ENCODE measurements at places on chromosomes 5 and 9.
A peak's percentile ranks its signal among the peaks of the same experiment; 100 is the strongest.

DNA sequence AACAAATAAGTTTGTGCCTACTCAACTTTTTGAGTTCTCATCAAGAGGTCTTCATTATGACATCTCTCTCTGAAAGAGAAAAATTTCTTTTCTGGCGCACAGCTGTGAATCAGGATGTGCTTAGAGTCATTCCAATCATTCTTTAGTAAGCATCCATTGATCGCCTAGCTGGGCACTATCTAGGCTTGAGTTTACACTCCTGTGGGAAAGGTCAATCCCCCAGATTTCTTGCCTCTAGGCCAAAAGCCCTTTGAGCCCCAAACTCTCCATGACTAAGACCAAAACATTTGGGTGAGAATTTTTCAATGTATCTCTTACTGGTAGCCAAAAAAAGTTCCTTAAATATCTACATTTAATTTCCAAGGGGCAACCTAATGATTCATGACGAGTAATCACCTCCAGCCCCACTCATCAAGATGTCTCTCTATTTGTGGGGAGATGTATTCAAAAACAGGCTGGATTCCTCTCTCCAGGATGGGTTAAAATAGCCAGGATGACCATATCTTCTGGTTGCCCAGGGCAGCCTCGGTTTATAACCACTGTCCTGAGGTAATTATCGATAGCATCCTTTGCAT lies 101.7 kb downstream of the GNA14 start:
- DNase-seq, result no peak

DNA sequence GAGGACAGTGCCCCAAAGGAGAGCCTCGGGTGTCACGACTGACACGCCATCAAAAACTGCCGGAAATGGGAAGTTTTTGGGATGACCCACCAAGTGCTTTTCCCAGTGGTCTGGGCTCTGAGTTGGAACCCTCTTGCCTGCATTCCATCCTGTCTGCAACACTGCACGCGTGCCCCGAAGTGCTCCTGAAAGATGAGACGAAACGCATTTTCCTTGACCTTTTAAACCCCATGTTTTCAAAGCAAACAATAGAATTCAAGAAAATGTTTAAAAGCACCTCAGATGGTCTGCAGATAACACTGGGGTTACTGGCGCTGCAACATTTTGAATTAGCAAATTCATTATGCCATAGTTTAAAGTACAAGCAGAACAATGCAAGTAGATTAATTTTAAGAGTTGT lies 92.9 kb downstream of the ANKRD18A start:
- DNase-seq, result no peak

DNA sequence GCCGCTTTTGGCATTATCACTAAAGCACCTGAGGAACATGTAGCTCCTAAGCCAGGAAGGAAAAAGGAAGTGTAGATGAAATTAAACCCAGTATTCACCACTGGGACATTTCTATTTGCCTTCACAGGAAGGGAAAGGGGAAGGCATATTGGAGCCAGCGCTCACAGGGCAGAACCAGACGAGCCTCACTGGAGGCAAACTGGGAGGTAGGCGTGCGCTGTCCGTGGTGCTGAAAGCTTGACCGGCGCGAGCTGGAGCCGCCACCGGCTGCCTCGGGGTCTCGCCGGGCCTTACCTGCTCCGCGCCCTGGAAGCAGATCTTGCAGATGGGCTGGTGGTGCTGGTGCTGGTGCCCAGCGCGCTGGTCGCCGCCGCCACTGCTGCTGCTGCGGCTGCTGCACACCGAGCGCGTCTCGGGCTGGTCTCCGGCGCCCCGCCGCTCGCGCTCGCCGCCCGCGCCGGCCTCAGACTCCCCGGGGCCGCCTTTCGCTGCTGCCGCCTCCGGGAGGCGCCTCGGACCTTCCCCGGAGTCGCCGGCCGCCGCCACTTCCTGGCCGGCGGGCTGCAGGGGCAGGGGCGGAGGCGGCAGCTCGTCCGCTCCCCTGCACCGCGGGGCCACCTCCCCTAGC lies 732 bp downstream of the MARCHF11 start:
- DNase-seq, result peak; percentile 51

- no peak for DNase-seq
Observed at GRCh38 chr9:84068872-84069271, 88.3 kb downstream of the RMI1 start.

DNA sequence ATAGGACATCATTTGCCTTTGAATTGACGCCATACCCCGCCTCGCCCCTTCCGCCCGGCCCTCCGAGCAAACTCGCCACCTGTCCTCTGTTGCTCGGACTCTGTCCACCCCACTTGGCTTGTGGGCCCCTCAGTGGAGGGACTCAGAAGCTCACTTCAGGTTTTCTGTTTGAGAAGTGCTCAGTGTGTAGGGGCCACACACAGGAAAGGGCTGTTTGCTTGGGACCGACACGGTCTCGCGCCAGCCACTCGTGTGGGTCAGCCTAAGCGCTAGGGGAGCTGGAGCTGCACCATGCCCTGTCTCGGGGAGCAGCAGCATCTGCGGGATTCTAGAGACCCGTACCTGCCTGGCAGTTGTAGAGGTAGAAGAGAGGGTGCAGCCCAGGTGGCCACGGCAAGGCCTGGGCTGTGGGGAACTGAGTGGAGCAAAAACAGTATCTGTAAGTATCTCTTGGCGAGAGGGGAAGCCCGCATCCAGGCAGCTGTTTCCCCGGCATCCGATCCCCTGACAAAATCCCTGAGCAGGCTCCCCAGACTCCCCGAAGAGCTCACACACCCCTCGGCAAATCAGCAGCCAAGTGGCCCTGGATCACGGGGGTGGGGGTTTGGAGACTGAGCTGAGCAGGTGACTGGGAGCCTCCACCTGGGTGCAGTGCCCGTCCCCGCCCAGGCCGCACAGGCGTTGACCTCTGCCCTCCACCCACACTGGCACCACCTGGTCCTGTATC lies 52.2 kb downstream of the COL5A1 start:
- no peak for DNase-seq

GRCh38 chr9:134413890-134414623 lies 87.8 kb downstream of the RXRA start:
- peak; percentile 86 for DNase-seq

DNA sequence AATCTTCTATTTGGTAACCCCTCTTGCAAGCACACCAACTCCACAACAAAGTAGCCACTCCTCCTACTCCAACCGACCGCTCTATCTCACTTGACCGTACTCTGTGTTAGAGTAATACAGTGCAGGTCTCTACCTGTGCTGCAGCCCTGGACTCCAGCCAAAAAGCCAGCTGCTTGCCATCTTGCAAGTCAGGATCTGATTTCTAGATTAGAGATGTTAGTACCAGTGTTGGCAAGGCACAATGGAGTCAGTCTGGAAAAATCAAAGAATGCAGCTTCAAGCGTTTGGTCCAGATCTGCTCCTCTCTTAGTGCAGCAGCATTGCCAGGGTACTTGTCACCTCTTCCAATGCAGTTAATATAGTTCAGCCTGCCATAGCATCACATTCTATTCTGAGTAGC lies 477.6 kb downstream of the ZSWIM6 start:
- DNase-seq, result no peak

- DNase-seq, result no peak
Observed at GRCh38 chr9:125323615-125324014, 62.0 kb downstream of the GAPVD1 start.

GRCh38 chr9:138011951-138012500 lies 134.4 kb downstream of the CACNA1B start:
- DNase-seq, result no peak

GRCh38 chr9:130041648-130042405 lies 1.2 kb downstream of the FNBP1 start:
- DNase-seq, result no peak

DNA sequence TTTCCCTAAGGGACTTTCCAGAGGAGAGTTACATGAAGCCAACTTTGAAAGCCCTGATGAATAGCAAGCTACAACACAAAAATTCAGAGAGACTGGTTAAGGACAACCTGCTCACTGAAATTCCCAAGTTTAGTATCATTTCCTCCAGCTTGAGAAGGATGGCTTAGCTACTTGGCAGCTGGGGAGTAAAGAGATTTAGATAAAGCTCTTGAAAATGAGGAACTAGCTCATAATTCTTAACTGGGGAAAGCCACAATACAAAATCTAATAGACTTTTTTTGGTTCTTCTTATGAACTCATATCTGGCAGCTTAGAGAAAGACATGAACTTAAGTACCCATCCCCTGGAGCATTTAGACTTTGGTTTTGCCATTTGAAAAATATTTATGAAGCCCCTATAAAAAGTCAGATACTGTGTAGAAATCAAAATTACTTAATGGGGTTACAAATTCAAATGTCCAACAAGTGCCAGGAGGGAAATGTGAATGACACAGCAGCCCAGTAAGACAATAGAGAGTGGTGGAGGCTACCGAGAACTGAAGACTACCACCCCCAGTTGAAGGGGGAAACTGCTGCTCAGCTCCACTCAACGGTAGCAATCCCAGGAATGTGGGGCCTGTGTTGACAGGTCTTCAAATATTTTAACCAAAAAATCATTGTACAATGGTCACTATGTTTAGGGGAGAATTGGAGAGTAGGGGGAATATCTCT lies 79.4 kb upstream of the ADRB2 start:
- peak; percentile 15 for DNase-seq

DNA sequence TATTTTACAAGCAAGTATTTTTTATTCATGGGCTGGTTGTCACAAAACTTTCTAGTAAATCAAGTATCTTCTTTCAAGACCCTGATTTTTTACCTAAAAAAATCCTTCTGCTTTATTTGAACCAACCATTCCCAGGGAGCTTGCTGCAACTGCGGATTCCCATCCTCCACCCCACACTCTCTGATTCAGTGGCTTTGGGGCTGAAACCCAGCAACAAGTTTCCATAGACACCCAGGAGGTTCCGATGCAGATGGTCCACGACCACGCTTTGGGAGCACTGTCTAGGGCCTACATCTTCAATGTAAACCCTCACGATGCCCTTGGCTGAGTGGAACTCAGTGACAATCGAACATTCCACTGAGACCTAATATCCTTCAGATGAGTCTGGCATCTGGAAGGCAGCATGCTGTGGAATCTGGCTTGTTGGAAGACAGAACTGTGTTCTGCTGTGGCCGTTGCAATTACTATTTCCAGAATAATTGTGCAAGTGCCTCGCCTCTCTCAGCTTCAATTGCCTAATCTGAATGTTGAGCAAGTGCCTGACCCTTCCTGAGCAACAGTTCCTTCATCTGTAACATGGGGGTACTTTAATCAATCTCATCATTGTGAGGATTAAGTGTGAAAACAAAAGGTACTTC lies 105.1 kb downstream of the INSYN2B start:
- DNase-seq, result peak; percentile 72

GRCh38 chr5:23001120-23001519 lies 148.0 kb upstream of the CDH12 start:
- no peak for DNase-seq

DNA sequence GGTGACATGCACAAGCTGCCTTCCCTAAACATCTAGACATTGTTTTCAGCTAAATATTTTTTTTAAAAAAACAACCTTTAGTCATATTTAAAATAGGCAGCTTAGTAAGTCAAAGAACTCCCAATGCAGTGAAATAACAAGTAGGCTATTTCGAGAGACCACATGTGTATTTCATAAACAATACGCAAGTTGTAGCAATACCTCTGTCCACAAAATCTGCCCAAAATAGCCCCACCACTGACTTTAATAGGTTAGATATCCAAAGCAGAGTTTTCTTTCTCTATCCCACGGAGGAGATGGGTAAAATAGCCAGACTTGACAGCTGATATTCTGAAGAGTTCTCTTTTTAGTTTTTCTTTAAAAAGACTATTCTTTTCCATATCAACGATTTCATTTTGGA lies 1.2 kb downstream of the SLC24A2 start:
- DNase-seq, result no peak

- DNase-seq, result peak; percentile 85
Observed at GRCh38 chr9:97555164-97555563, 53.7 kb downstream of the TMOD1 start.

GRCh38 chr5:55530669-55531068 lies 4.1 kb downstream of the PLPP1 start:
- no peak for DNase-seq

- DNase-seq, result no peak
Observed at GRCh38 chr9:131447600-131447999, 53.7 kb downstream of the PRRC2B start.

DNA sequence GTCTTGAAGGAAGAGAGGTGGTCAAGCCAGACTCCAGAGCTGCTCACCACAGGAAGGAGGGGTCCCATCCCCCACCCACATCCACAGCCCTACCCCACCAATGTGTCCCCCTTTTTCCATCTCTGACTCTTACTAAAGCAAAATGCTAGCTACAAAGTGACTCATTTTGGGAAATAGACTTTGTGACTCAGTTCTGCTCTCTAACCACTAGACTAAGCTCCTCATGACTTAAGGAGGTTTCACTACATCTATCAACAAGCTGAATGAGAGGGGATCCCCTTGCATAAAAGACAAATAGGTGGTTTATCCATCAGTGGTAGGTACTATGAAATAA lies 35.1 kb upstream of the ADRB2 start:
- DNase-seq, result peak; percentile 68

- DNase-seq, result no peak
Observed at GRCh38 chr9:93268551-93269314, 84.8 kb downstream of the WNK2 start.

DNA sequence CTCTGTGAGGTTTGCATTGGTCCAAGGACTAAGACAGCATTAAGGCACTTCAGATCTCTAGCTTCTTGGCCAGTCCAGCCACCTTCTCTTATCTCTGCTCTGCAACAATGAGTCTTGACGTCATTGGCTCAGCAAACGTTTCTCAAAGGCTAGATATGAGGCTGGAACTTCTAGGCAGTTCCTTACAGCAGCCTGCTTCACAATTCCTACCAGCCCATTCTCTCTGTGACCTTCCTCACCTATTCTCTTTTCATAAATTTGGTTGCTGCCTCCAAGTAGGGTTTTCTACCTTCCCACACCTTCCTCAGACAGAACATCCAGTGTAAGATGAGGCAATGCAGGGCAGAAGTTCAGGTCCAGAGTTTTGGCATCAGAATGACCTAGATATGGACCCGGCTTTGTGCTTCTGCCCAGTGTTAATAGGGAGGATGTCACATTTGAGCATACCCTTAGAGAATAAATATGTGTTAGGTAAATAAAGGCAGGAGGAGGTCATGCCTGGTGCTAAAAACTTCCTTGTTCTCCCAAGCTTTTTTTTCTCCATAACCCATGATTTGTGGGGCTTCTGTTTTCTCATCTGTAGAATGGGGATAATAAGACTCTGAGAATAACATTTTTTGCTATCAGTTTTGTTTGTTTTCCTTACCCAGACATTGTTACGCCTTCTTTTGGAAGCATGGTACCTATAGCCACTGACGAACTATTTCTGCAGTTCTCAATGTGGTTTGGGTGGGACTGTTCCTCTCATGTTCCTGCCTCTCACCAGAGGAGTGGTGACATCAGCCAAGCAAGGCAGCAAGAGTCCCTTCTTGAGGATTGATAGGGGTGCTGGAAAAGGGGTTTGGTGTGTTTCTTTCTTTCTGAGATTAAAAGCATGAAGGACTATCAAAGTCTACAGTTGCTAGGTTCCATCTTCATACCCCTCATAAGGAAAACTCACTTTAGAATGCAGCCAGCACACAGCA lies 220.6 kb upstream of the TRIM32 start:
- DNase-seq, result peak; percentile 84
